Activated CD8-positive, alpha-beta memory T cell treated with anti-CD3 and anti-CD28 coated beads for 48 hours (primary cell): ENCODE measurements at places on chromosomes 2 and 18.

GRCh38 chr18:55587418-55588110 is 428 bp downstream of the TCF4 start:
- DNase-seq, result no peak

- DNase-seq, result no peak
Observed at GRCh38 chr2:203071148-203071547, 56.5 kb downstream of the NBEAL1 start.

- DNase-seq, result no peak
Observed at GRCh38 chr2:176169711-176170110, 12.6 kb downstream of the HOXD3 start.

DNA sequence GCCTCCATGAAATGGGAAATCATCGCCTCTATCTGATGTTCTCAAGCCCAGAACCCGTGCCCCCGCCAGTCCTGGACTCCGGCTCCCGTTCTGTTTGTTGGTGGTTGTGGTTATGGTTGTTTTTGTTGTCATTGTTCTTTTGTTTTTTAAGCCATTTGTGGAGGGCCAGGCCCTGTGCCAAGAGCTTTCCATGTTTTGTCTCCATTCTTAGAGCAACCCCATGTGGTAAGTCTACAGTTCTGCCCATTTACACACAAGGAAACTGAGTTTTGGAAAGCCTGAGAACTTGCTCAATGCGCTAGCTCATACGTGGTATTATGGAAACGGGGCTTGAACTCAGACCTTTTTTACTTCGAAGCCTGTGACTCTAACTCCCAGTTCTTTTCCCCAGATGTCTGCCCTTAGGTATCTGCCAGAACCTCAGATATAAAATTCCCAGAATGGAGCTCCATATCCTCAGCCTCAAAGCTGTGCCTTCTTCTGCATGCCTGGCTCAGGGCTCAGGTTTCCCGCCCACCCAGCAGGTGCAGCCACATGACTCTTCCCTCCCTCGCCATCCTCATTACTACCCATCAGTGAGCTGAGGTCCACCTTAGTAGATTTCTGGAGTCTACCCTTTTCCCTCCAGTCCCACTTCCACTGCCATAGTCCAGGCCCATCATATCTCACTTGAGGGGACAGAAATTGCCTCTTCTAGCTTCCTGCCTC is 194.1 kb downstream of the KLHL29 start:
- no peak for DNase-seq

DNA sequence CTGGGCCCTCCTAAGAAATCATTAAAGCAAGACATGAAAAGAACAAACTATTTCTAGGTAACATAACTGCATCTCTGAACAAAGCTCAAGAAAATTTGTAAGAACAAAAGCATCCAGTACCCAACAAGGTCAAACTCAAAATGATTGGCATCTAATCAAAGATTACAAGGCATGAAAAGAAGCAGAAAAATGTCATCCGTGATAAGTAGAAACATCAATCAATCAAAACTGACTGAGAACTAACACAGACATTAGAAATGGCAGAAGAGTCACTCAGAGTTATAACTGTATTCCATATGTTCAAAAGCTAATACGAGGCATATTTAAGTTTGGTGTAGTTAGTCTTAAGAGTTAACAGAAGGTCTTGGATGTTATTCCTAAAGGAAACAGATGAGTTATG is 80.9 kb downstream of the VWA3B start:
- DNase-seq, result no peak

DNA sequence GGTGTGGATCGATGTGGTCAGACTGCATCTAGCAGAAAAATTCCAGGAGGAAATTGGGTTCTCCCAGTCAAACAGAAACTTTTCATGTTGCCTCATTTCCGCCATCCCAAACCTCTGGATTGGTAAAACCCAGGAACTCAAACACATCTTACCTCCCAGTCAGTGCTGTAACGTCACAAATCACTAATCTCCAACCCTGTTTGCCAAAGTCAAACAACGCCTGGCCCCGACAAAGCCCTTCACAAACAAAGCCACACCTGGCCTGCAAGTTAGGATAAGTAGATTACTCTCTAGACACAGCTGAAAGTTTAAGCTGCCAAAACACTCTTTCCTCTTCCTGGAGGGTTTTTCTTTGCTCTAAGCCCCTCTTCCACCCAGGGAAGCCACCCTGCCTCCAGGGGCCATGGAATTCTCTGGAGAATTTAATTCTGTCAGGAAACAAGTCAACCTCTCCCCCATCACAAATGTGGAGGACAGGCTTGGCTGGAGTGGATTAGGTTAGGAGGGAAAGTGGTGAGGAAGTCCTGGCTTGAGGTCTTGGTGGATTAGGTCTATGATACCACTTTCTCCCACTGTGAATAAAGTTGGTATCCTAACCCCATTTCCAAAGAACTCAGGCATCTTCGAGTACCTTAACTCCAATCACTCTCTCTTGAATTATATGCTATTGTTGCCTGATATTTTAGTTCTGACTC is 86.7 kb downstream of the LYPD6B start:
- DNase-seq, result no peak

GRCh38 chr2:109277406-109277805 is 148.4 kb downstream of the SH3RF3 start:
- DNase-seq, result no peak

DNA sequence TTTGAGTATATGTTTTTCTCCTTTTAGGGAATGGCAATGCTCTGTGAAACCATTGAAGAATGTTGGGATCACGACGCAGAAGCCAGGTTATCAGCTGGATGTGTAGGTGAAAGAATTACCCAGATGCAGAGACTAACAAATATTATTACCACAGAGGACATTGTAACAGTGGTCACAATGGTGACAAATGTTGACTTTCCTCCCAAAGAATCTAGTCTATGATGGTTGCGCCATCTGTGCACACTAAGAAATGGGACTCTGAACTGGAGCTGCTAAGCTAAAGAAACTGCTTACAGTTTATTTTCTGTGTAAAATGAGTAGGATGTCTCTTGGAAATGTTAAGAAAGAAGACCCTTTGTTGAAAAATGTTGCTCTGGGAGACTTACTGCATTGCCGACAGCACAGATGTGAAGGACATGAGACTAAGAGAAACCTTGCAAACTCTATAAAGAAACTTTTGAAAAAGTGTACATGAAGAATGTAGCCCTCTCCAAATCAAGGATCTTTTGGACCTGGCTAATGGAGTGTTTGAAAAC is 82.3 kb downstream of the ACVR2A start:
- no peak for DNase-seq

DNA sequence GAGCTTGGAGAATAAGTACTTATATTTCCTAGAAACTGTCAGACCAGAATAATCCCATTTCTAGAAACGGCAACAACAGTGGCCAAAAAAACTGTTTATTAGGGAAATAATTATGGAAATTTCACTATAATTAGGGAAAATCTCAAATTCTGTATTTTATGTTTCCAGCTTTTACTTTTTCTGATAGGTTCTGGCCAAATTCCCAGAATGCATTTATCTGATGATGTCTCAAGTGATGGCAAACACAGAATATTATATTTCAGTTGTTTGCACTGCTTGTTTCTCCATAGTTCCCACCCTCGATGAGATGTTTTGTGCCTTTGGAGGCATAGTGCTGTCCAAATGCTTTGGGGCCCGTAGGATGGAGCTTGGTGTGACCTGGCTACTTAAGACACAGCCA is 66.9 kb downstream of the AFF3 start:
- no peak for DNase-seq

DNA sequence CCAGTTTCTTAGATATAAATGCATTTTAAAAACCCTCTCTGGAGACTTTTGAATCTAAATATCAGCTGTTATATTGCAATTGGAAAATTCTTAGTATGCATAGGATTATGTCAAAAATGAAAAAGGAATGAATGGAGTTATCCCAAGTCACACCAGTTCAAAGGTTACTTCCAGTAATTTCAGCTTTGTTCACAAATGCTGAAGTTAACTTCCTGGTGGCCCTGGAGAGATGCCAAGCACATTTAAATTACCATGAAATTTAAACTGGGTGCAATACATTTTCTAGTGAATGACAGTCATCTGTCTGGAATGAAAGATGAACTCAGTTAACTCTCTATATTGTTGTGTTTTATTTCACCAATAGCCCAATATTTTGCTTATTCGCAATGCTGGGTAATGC is 753.9 kb downstream of the SUCLG1 start:
- no peak for DNase-seq

DNA sequence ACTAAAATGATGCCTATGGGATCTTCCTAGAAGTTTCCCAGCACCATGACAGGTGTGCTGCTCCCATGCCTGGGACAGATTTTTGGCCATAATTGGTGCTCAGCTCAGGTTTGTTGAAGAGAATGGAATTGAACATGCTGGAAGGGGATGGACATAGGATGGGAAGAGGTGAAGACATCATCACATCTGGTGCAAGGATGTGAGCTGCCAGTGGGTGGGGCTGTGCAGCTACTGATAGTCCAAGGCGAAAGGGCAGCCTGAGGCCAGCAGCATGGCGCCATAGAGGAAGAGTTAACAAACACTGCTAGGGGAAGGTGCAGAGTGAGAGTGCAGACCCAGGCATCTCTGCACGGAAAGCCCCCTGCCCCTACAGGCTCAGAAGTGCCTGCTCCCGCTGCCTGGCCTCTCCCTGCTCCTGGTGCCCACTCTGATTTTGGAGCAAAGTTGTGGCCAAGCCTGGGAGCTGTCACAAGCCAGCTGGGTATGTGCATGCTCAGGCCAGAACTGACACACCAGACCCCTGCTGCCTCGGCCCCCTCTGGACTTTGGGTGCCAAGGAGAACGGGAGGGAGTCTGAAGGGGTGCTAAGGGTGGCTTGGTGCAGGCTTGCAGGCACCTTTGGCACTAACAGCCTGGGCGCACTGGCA is 178.6 kb downstream of the ZBTB7C start:
- no peak for DNase-seq

- DNase-seq, result no peak
Observed at GRCh38 chr2:166373105-166373504, 2.6 kb downstream of the SCN9A start.

- DNase-seq, result no peak
Observed at GRCh38 chr2:112683550-112684414, 37.0 kb upstream of the NT5DC4 start.

DNA sequence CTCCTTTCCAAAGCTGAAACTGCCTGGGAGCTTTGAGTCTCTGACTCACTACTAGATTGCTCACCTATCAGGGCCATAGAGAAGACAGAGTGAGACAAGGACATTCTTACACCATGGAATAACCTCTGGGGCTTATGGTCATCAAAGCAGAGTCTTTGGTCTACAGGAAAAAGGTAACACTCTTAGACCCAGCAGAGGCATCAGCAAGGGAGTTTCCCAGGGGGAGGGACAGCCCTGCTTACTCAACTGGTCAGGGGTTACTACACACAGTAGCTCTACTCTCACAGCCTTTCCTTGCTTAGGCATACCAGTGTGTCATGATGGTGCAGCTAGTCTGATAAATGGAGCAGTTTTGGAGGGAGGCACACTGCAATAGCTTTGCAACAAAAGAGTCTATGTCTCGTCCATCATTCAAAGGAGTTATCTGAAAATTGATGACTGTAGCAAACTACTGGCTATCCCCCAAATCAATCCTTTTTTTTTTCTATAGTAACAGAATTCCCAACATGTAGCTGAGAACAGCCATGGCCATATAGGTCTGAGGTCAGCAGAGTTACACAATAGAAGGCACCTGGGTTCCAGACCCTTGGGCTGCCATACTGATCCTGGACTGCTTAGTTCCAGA is 22.4 kb upstream of the CD28 start:
- DNase-seq, result no peak

GRCh38 chr18:80126797-80127196 is 17.7 kb downstream of the ADNP2 start:
- DNase-seq, result no peak

DNA sequence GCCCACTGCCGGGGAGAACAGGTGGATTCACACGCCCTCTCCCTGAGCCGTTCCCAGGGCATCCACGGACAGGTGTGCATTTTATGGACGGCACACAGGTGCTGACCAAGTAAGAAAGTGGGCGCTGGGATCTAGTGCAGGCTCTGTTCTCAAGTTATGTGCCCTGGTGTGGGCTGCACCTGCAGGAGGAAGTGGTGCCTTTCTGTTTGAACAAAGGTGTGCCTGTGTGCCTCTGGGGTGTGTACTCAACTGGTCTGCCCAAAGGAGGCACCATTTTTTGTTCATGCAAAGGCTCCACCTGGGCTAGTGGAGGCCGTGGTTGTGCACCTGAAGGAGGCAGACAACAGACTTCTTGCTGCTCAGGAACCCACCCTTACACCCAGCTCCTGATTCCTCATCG is 88.2 kb upstream of the HK2 start:
- no peak for DNase-seq

GRCh38 chr2:226327830-226328229 is 471.8 kb downstream of the IRS1 start:
- no peak for DNase-seq

- DNase-seq, result no peak
Observed at GRCh38 chr2:203578759-203579643, 43.9 kb upstream of the RAPH1 start.

DNA sequence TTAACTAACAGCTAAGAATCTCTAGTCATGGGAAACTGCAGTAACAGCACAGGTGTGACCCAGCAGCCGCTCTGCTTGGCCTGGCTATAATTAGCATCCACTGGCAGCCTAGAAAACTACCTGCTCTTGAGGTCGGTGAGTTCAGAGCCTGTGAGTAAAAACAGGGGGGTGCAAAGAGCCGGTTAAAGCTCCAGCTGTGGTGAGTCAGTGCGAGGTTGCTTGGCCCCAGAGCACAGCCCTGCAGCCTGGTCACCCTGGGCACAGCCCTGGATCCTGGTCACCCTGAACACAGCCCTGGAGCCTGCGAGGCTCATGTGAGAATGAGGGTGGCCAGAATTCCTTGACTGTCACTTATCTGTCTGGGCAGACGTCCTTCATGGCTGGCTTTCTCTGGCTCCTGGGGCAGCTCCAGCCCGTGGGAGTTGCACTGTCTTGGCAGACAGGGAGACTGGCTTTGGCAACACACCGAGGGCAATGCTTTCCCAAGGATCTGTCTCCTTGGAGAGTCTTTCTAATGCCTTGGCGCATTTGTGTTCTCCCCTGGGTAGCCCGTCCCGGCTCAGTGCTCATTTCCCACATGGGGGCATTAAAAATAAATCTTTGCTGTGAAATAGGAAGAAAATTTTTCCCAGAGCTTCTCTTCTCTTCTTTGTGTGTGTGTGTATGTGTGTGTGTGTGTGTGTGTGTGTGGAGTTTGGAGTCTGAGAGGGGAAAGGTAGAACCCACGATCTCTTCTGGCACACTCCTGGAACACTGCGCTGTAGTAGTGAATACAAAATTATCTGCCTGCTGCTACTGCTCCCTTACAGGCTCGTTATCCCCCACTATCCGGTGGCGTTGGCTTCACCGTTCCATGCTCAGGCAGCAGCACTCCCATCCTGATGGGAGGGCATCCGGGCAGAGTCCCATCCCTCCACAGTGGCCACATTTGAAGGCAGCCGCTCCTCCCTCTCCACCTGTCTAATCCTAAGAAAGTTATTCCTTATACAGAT is 250.2 kb upstream of the MEX3C start:
- DNase-seq, result no peak

GRCh38 chr2:128028668-128029054 is 802 bp upstream of the SAP130 start:
- DNase-seq, result no peak

- DNase-seq, result no peak
Observed at GRCh38 chr2:22536133-22536532, 848.8 kb upstream of the KLHL29 start.

GRCh38 chr2:10884574-10884975 is 27.2 kb upstream of the KCNF1 start:
- no peak for DNase-seq
